ENCODE measurements at places on chromosomes 5 and 9.

DNA sequence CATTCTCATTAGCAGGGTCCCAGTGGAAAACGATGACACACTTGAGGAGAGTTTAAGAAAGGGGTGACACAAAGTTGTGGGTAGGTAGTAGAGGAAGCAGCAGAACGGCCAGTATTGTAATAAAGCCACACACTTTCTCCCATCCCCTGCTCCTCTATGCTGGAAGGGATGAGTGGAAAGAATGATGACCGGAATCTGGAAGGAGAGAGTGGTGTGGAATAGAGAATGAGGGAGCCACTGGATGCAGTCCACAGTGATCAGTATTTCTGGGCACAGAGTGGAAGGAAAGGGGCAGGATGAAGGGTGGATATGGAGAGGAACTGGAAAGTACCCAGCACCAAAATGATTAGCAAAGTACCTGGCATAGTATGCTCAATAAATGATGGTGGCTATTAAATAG, 133.8 kb upstream of the DAB2 start:
- no peak for DNase-seq

DNA sequence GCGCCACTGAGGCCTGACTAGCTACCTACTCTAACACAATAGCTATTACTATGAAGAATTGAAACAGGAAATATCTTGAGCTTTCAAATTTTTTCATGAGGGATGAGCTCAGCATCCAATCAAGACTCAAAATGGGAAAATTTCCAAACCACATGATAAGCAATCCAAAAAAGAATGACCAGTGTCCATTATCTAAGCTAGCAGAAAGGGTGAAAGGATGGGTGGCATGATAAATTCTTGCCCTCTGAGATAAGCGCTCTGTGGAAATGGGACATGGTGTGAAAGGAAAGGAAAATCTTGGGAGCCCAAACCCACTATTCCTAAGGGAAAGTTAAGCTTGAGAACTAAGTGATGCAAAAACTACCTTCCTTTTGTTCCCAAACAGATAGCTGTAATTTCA, 170.2 kb upstream of the NREP start:
- no peak for DNase-seq

- DNase-seq, result no peak
Observed at GRCh38 chr9:121053544-121053943, 3.5 kb upstream of the C5 start.

GRCh38 chr9:136990242-136990911, 1.8 kb upstream of the PAXX start:
- no peak for DNase-seq

- no peak for DNase-seq
Observed at GRCh38 chr5:99030906-99031440, 102.2 kb upstream of the CHD1 start.

- DNase-seq, result no peak
Observed at GRCh38 chr9:123680352-123680751, 249.6 kb downstream of the DENND1A start.

GRCh38 chr5:139669662-139670368, 21.7 kb downstream of the CXXC5 start:
- no peak for DNase-seq

- DNase-seq, result no peak
Observed at GRCh38 chr9:3912817-3913216, 387.0 kb upstream of the RFX3 start.

- no peak for DNase-seq
Observed at GRCh38 chr5:1541702-1542400, 18.1 kb upstream of the LPCAT1 start.

DNA sequence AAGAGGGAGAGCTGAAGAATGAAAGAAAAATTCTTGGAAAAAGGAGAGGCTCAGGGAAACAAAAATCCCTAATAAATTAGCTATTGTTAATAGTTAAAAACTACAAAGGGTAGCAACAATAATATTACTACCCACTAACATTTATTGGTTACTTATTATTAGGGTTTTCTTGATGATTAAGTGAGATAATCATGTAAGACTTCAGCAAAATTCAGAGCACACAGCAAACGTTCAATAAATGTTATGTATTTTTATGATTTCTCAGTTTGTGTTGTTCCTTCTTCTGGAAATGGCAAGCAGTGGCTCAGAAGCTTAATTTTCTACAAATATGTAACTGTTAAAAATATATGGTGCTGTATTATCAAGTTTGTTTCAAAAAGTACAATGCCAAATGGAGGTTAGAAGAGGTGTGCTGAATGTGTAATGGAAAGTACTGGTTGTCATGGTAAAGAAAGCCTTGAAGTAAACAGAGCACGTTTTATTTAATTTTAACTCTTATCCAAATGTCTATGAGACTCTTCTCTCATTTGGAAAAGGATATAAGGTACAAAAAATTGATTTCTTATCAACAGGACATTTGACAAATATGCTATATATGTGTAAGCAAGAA, 226.0 kb upstream of the ATP10B start:
- no peak for DNase-seq

- no peak for DNase-seq
Observed at GRCh38 chr9:108130905-108131304, 641.3 kb upstream of the KLF4 start.

DNA sequence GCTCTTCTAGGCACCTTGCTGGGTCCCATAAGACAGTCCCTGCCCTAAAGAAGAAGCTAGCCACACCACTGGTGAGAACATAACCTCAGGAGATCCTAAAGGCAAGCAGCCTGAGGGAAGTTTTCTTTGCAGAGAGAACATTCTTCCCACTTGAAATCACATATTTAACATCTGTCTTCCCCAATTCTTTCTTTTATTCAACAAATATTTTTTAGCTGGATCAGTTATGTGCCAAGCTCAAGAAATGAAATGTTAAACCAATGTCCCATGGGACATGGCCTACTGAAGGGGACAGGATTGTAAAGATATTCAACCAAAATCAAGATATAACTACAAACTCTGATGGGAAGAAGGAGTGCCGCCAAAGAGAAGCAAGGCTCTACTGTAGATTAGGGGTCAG, 36.5 kb downstream of the FOXI1 start:
- no peak for DNase-seq

Data from stimulated activated CD8-positive, alpha-beta memory T cell treated with anti-CD3 and anti-CD28 coated beads, Interleukin-15, amount 100 ng/mL, for 24 hours (primary cell).